HS-5 (cell line): ENCODE measurements at places on chromosomes 11 and 22.

- DNase-seq: no peak
These were observed 25.8 kb downstream of the LAYN start for GRCh38 chr11:111566324-111566723.

DNA sequence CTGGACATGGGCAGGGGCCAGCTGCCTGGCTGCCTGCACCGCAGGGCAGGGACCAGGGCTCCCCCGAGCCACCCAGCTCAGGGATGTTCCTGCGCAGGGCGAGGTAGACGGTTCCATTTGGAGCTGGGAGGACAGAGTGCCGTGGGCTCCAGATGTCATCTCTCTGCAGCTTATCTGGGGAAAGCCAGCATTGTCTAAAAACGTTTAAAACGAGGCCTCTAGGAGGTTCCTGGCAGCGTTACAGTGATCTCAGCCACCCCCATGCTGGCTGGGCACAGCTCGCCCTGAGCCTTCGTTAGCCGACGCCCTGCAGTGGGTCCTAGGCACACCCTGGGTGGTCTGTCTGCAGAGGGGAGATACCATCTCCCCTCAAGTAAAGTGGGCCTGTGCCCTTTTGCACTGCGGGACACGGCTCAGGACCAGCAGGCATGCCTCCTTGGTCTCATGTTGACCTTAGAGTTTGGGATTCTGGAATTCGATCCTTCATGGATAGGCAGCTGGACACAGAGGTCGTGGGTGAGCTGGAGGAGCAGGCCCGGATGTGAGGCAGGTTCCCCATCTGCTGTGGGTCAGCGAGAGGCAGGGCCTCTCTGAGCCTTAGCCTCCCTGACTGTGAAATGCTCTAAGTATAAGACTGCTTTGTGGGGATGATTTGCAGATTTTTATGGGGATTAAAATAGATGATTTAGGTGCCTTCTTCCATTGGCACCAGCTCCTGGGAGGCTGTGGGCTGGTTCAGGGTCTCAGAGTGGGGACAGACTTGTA, 14.1 kb downstream of the SYNGR1 start:
- DNase-seq: no peak

GRCh38 chr11:10358696-10359095, 53.8 kb downstream of the ADM start:
- no peak for DNase-seq

DNA sequence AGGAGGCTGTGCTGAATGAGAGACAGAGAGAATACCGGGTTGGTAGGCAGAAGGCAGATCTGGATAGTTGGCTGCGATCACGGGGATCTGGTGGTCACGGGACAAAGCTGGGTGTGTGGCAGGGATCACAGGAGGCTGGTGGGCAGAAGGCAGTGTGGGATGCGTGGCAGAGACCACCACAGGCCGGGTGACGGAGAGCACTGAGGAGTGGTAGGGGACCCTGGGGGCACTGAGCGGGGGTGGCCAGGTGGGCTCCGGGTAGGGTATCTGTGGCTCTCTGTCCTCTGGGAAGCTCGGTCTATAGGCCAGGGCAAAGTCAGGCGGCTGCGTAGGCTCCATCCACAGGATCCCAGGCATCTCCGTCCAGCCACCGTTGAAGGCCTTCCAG, 1.4 kb downstream of the CD248 start:
- no peak for DNase-seq

DNA sequence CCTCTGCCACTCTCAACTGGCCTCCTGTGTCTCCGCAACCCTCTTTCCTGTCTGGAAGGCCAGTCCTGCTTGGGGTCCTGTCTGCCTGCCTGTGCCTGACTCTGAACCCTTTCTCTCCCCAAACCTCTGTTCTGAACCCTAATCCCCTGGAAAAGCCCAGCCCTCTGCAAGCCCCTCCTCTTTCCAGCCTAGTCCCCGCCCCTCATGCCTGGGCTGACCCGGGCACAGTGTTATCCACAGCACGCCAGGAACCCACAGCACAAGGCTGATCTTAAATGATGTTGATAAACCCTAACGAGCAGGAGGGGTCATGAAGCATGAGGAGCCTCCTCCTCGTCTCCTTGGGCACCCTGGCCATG, at the start of gene IFITM10:
Gene IFITM10, minus strand, starts transcription at position 115 of the 359 bp plus-strand sequence. CDS start 153 bp downstream, outside the sequence.
- DNase-seq: no peak

DNA sequence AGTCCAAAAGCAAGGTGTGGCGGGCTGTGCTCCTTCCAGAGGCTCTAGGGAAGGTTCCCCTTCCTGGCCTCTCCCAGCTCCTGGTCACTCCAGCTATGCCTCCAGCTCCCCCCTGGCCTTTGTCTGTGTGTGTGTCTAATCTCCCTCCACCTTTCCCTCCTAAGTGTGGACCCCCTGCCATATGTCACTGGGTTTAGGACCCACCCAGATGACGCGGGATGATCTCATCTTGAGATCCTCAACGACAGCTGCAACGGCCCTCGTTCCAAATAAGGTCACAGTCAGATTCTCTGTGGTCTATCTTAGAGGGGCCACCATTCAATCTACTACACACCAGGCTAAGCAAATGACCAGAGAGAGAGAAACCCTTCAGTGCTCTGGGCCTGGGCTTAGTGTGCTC, 107.9 kb downstream of the ARHGAP8 start:
- no peak for DNase-seq

GRCh38 chr22:39905687-39906086, 4.8 kb downstream of the GRAP2 start:
- no peak for DNase-seq

GRCh38 chr11:1333860-1334259, 24.4 kb upstream of the TOLLIP start:
- DNase-seq: no peak

DNA sequence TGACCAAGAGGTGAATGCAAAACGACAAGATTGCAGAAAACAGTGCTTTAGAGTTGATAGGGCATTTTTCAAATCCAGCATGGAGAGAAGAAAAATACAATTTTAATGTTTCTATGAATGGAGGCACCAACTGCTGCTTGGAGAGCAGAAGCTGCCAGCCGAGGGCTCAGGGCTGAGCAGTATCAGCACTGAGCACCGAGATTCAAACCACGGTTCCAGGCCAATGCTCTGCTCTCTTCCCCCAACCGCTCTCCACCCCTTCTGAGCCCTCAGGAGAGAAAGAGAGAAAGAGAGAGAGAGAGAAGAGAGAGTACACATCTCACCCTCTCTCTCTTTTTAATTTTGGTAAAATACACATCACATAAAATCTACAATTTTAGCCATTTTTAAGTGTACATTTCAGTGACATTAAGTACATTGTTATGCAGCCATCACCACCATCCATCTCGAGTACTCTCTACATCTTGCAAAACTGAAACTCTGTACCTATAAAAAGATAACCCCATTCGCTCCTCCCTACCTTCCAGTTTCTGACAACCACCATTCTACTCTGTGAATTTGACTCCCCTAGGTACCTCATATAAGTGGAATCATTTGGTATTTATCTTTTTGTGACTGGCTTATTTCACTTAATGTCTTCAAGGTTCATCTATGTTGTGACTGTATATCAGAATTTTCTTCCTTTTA, 333.3 kb downstream of the MIAT start:
- DNase-seq: no peak
